Fibroblast of skin of left quadriceps (primary cell): ENCODE measurements at places on chromosomes 6 and 20.

DNA sequence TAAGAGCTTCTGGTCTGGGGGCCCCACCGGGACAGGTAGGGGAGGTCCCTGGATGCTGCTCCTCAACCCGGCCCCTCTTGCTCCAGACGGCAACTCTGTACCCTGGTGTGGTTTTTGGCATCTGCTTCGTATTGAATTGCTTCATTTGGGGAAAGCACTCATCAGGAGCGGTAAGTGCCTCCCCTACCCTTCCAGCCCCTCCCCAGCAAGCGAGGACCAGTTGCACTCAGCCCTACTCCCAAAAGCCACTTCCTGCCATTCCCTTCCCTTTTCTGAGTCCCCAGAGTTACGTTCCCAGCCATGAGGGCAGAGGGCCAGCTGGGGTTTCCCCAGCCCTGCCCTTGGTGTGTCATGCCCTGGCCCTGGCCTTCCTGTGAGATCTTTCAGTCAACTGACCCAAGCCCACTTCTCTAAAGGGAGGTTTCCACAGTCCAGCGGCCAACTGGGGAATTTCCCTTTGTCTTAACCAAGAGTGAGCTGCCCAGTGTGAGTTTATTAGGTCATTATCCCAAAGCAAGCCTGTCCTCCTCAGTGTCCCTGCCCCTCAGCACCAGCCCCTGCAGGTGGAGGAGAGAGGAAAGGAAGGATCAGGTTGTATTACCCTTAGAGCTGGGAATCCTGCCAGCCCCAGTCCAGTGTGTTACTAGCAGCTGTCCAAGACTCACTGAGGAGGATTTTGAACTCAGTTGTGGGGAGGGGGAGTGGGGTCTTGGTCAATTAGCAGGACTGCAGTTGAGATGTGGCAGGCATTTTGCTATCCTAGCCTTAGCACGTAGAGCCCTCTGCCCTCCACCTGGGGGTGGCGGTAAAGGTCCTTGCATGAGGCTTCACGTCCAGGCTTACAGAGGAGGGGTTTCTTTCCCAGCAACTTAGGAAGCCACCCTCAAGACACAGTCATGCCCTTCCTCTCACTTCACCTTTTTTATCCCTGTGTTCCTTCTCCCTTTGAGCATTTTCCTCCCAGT lies 45.8 kb downstream of the TM9SF4 start:
- DNase-seq, result no peak

DNA sequence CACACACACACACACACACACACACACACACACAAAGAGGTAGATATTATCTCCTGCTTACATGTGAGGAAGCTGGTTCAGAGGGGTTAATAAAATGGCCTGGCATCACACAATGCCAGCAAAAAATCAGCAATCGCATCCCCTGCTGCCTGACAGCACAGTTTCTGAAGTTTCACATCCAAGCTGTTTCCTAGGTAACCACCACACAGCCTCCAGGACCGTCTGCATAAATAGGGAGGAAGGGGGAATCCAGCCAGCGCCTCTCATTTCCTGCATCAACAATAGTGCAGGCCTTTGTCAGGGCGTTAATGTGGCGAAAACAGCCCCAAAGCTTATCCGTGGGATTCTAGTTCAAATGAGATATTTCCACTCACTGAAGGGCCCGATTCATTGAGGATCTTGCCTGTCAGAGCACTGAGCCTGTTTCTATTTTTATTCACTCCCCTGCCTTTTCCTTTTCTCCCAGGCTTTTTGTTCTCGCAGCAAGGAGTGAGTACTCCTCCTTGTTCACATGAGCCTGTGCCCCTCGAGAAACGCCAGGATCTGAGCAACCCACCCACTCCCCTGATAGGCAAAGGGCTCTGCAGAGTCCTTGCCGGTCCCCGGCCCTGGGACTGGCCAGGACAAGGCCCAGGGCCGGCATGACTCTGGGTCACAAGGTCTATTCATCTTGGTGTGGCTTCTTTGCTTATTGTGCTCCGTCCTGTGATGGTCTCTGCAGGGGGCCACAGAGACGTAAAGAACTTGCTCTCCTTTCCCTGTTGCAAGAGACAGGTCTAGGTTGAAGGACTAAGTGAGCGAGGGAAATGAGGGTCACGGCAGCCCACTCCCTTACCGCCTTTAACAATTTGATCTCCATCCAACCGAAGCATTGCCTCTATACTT lies 32.7 kb downstream of the TUBB2B start:
- no peak for DNase-seq

- DNase-seq, result no peak
Observed at GRCh38 chr20:49337357-49337756, 59.5 kb upstream of the ZNFX1 start.

DNA sequence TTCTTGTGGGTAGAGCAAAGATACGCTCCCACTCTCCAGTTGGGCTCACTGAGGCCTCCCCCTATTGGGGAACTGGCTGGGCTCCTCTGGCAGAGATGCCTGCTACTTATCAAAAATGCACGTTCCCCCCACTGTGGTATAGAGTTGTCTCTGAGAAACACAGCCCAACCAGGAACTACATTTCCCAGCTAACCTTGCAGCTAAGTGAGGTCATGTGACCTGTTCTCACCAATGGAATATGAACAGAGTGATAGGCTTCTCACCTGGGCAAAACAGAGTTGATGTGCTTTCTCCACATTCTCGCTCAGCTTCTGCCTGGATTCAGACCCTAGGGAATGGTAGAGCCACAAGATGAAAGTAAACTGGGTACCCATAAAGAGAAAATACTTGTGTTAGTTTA lies 49.1 kb upstream of the PTPRT start:
- DNase-seq, result no peak

DNA sequence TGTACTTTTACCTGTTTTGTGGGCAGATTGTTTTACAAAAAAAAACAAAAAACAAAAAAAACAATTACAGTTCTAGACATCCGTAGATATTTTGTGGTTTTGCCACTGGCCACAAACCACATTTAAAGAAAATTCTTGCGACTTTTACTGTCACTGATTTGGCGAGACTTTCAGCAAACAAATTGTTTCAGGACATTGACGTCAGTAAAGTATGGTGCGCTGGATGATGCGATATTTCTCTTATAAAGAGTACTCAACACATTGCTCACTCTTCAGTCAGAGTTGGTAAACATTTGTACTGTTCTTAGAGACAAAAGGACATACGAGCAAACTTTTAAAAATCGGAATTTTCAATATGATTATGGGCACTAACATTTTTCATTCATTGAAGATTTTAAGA lies 229.8 kb downstream of the HAO1 start:
- DNase-seq, result no peak

DNA sequence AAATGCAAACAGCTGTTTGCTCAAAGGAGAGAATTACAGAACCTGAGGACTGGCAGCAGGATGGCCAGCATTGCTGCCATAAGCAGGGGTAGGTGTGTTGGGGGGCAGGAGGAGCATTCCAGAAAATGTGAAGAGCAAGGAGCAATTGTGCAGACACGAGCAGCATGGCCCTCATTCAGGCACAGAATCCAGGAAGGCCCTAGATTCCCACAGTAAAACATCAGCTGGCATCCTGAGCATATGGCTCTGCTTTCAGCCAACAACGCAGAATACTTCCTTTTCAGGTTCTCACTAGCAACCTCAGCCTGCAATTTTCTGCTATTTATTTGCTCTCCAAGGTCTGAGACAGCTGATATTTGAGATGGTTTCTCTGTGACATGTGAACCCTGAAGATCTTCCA lies 243.4 kb upstream of the POU3F2 start:
- no peak for DNase-seq

DNA sequence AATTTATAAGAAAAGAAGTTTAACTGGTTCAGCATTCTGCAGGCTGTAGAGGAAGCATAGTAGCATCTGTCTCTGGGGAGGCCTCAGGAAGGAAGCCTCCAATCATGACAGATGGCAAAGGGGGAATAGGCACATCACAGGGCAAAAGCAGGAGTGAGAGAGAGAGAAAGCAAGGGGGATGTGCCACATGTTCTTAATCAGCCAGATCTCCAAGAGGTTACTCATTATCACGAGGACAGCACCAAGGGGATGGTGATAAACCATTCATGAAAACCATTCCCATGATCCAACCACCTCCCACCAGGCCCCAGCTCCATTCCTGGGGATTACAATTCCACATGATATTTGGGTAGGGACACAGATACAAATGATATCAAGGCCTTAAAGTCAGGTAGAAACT lies 217.5 kb upstream of the TCF21 start:
- DNase-seq, result no peak

GRCh38 chr20:50654904-50655303 lies 36.4 kb downstream of the RIPOR3 start:
- DNase-seq, result peak; percentile 18
